Caco-2 (cell line): ENCODE measurements at places on chromosomes 2 and 18. TPM values are rescaled to one million over a fixed set of nuclear protein-coding genes. Genes with fewer than 3 reads are reported as not detected.
A peak's percentile ranks its signal among the peaks of the same experiment; 100 is the strongest.

DNA sequence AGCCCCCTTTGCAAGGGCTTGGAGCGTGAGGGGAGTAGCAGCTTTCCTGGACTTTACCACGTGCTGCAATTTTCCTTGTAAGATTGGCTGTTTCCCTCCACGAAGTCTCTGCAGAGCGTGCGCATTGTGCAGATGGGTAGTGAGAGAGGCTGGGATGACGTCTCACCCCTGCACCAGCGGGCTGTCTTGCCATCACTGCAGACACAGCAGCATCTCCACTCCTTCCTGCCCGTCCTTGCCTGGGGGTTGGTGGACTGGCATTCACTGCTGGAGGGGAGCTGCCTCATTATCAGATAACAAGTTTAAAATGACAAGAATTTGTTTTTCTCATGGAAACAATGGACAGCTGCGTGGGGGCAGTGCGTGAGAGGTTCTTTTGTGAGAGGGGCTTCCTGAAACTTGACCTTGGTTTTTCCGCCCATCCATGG, 45.3 kb upstream of the HS6ST1 start:
- H3K27ac ChIP-seq, result peak overlapping the region; percentile 96
- no peak for DNase-seq
- no peaks in the 10 kb centered on the region for H3K27me3 ChIP-seq
- peaks cover 28% of the 10 kb centered on the region for H3K4me1 ChIP-seq

AQP12A gene
- total RNA-seq, result not detected in 2 replicates

VWC2L gene
- not detected in 2 replicates for total RNA-seq

CNDP2 gene
- 95.1 and 113 TPM in 2 replicates for total RNA-seq

FHL2 gene
- 40.5 and 45.4 TPM in 2 replicates for total RNA-seq

SH3RF3 gene
- 0.98 and 1.1 TPM in 2 replicates for total RNA-seq
